Activated CD4-positive, alpha-beta memory T cell treated with anti-CD3 and anti-CD28 coated beads for 36 hours (primary cell): ENCODE measurements at places on chromosomes 6 and 20.

- no peak for DNase-seq
Measured at GRCh38 chr20:18077157-18077556, 19.4 kb upstream of the OVOL2 start.

DNA sequence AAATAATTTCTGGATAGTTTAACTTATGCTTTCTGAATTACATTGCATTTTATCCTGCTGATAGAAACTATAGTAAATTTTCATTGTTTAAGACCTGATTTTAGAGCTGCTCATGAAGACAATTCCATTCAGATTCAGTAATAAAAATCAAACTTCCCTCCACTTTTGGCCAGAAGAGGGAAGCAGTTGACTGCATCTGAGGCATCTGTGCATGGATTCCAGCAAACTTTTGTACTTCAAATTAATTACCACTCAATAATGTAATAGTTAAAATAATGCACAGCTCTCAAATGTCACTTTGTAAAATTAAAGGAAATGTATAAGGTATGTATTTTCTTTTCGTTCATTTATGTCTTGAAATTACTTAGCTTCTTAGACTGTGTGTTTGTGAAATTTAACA, 64.2 kb upstream of the SLC35B3 start:
- DNase-seq = no peak

GRCh38 chr6:11271228-11272020, 39.0 kb upstream of the NEDD9 start:
- DNase-seq = no peak

DNA sequence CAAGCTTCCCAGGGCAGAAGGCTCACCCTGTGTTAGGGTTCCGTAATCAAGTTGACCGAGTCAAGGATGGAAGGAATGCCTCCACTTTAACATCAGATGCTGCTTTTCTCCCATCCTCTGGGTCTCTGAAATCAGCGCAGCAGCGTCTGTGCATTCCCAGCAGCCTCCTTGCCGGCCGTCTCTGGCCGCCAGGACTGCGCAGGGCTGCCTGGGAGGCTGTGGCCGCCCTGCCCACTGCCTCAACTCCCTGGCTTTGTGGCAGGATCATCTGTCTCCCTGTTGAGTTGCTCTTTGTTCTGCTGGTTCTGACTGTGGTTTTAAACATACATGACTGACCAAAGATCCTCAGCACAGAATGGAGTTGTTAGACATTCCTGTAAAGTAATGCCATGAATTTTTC, 56.5 kb downstream of the DLL1 start:
- DNase-seq = no peak

GRCh38 chr20:24708411-24709295, 239.2 kb downstream of the SYNDIG1 start:
- DNase-seq = no peak
